ENCODE measurements at places on chromosomes 5 and 9.

- no peak for DNase-seq
Measured at GRCh38 chr5:100043475-100043874, 491.7 kb upstream of the FAM174A start.

- DNase-seq = no peak
Measured at GRCh38 chr5:107980923-107981692, 310.4 kb upstream of the EFNA5 start.

GRCh38 chr5:151110992-151111391 lies 30.2 kb upstream of the TNIP1 start:
- no peak for DNase-seq

GRCh38 chr5:164998590-164998989 lies 1493.2 kb downstream of the MAT2B start:
- DNase-seq = no peak

GRCh38 chr5:106262395-106262794 lies 1408.3 kb downstream of the EFNA5 start:
- no peak for DNase-seq

- DNase-seq = no peak
Measured at GRCh38 chr5:78757269-78758053, 108.9 kb upstream of the LHFPL2 start.

DNA sequence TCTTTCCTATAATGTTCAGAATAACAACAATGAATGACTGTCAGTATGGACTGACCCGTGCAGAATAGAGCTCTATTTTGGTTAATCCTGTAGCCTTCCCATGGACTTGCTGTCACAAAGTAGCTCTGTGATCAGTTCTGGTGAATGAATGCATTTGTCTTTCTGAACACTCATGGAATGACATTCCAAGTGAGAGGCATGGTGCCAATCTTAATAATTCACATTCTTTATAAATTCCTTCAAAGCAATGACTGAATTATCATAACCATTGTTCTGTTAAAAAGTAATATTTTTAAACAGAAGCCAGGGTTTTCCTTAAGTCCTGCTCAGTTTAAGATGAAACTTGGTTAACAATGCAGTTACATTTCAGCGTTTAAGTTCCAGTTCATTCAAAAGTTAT lies 360.5 kb downstream of the ICE1 start:
- no peak for DNase-seq

- DNase-seq = no peak
Measured at GRCh38 chr5:68369023-68369359, 153.4 kb downstream of the PIK3R1 start.

DNA sequence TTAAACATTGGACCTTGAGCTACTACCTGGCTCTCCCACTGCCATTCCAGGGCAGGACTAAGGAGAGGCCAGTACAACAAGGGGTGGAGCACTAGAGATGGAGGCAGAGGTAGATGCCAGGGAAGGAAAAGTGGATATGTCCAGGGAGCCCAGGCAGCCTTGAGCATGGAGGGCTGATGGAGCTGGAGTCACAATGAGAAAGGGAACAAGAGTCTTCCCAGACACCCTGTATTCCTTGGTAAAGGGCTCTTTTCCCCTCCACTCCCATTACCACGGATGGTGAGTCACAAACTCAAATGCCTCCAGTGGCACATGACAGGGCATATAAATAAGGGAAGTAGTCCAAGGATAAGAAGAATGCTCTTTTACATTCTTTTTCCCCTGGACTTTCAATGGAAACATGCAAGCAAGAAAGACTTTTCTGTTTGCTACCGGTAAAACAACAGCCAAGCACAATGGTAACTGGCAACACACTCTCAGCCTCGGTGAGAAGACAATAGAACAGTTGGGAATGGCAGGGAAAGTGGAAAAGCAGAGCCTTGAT lies 16.7 kb downstream of the ERAP1 start:
- no peak for DNase-seq

- DNase-seq = peak; percentile 31
Measured at GRCh38 chr9:104961238-104961637, 33.3 kb upstream of the ABCA1 start.

DNA sequence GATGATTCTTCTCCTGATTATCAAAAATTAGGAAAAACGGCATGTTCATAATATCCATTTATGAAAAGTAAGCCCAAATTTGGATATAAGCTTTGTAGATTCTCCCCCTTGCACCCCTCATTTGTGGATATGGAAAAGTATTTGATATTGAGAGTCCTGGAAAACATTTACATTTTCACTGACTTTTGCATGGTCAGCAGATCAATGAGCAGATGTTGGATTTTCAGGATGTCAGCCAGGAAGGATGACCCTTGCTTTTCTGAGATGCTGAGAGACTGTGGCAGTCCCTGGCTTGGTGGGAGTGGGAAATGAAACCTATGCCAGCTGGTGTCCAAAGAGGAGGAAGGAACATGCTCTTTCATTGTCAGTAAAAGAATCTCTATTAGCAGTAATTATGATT lies 410.8 kb downstream of the DMAC1 start:
- no peak for DNase-seq

DNA sequence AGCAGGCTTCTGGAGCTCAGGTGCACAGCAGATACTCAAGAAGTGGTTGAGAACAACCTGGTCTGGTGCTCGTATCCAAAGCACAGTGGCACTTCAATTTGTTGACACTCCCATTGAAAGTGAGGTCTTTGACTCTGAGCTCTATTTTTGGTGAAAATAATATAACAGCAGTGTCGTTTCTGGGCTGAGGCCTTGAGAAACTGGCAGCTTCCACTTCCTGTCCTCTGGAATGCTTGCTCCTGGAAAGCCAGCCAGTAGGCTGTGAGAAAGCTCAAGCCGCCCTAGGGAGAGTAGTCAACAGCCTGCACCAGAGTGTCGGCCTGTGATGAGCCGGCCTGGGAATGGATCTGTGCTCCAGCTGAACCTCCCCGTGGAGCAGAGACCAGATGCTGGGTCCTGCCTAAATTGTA lies 6.8 kb upstream of the SUSD3 start:
- no peak for DNase-seq

DNA sequence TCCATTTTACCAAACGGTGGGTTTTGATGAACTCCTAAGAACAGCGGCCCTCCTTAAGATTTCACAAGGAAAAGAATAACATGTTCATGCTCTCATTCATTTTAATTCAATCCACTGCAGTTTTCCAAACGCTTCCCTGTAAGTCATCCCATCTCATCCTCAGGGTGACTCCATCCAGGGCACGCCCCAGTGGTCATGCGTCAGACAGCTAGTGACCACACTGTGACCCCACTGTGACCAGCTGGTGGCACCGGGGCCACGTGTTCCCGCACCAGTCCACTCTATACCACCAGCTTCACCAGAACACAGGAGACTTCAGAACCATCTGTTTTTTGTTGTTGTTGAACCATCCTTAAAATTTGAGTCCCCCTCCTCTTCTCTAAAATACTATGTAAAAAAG lies 14.3 kb downstream of the ATPSCKMT start:
- no peak for DNase-seq

GRCh38 chr9:15205632-15206420 lies 101.2 kb downstream of the TTC39B start:
- no peak for DNase-seq

- DNase-seq = no peak
Measured at GRCh38 chr9:1429297-1429696, 379.1 kb downstream of the DMRT2 start.

- DNase-seq = no peak
Measured at GRCh38 chr9:32171339-32171738, 213.1 kb upstream of the ACO1 start.

- no peak for DNase-seq
Measured at GRCh38 chr9:119278171-119278570, 91.1 kb downstream of the BRINP1 start.

- peak; percentile 77 for DNase-seq
Measured at GRCh38 chr9:83920469-83920926, 734 bp downstream of the KIF27 start.

- no peak for DNase-seq
Measured at GRCh38 chr5:157460921-157461792, 1.1 kb downstream of the NIPAL4 start.

GRCh38 chr5:2680979-2681378 lies 70.5 kb downstream of the IRX2 start:
- DNase-seq = no peak

- DNase-seq = no peak
Measured at GRCh38 chr9:107600060-107600573, 110.5 kb upstream of the KLF4 start.

- DNase-seq = no peak
Measured at GRCh38 chr9:18106006-18106560, 367.9 kb upstream of the ADAMTSL1 start.

- DNase-seq = no peak
Measured at GRCh38 chr5:96572864-96573512, 89.2 kb upstream of the CAST start.

GRCh38 chr5:74282490-74282889 lies 358.0 kb downstream of the ENC1 start:
- no peak for DNase-seq

DNA sequence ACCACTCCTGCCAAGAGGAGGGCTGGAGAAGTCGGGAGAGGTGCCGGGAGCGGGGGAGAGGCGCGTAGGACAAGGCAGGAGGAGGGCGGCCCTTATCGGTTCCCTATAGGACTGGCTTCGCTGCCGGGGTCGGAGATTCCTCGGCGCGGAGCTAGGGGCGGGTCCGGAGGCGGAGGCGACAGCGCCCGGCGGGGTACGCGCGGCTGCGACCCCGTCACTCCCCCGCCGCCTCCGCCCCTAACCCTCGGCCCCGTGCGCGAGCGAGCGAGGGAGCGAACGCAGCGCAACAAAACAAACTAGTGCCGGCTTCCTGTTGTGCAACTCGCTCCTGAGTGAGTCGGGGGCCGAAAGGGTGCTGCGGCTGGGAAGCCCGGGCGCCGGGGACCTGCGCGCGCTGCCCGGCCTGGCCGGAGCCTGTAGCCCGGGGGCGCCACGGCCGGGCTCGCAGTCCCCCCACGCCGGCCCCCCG lies 2.0 kb downstream of the GLIS3 start:
- DNase-seq = peak; percentile 56

DNA sequence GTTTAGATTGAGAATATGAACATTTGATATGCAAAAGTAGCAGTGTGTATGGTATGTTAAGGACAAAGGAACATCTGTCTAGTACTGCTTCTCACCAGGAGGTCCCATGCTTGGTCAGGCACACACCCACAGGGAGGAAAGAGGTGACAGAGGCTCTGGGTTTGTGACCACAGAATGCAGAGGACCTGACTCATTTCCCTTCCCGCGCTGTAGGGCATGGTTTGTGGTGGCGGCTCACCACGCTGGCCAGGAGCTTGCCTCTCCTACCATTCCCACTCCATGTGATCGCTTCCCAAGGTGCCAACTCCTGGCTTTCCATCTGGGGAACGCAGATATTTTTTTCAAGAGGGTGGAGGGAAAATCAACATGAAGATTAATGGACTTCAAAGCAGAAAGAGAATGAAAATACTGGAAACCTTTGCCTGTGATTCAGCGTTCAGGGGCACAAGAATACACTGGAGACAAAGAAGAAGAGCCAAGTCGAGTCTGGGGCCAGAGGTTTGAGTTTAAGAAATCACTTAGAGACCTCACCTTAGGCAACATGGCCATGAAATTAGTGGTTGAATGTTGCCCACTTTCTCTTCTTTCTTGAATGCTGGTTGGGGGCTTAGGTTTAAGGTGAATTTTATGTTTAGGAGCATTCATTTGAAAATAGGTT lies 477.8 kb downstream of the CCDC171 start:
- no peak for DNase-seq

- DNase-seq = no peak
Measured at GRCh38 chr5:18114151-18114757, 480.0 kb downstream of the TAF11L14 start.

DNA sequence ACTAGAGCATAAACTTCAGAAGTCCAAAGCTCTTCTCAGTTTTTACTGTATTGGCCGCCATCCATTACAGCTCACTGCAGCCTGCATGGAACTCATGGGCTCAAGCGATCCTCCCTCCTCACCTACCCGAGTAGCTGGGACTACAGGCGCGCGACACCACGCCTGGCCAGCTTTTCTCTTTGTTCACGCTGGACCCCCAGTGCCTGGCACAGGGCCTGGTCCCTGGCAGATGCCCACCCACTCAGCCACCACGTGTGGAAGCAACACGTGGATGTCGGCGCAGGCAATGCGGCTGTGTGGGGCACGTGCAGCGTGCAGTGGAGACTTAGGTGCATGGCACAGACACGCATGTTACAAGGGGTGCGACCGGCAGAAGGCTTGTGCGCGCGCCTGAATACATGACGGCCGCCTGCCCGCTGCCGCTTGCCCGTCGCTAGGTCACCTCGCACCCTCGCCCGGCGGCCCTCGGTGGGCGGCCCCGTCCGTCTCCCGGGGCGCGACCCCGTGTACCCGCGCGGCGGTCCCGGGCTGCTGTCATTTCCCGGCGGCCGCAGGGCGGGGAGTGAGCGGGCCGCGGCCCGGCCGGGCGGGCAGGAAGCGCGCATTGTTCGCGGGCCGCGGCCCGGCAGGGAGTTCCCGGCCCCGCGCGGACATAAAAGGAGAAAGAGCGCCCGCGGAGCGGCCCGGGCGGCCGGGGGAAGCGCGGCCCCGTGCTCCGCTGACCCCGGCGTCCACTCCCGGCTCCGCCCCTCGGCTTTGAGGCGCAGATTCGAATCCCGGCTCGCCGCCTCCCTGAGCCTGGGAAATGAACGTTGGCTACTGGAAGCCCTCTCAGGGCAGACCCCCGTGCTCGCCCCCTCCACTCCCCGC lies 24.1 kb upstream of the PTGS1 start:
- no peak for DNase-seq

DNA sequence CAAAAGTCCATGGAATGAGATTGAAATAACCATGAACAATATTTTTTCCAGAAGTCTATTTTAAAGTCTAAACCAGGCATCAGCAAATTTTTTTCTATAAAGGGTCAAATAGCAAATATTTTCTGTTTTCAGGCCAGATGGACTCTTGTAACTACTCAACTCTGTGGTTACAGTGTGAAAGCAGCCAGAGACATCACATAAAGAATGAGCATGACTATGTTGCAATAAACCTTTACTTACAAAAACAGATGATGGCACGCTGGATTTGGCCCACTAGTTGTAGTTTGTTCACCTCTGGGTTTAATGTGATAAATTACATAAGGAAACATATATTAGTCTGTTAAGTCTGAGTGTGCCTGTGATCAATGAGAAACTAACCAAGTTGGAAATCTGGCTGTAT lies 319.2 kb downstream of the TRPM3 start:
- no peak for DNase-seq

DNA sequence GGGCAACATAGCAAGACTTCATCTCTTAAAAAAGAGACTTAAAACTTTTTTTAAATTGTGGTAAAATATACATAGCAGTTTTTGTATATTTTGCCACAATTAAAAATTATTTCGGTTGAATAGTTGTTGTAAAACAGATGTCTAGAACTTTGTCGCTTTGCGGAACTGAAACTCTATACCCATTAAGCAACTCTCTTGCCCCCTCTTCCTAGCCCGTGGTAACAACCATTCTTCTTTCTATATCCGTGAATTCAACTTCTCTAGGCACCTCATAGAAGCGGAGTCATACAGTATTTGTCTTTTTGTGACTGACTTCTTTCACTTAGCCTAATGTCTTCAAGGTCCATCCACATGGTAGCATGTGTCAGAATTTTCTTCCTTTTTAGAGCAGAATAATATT lies 43.3 kb downstream of the SPARC start:
- DNase-seq = no peak

DNA sequence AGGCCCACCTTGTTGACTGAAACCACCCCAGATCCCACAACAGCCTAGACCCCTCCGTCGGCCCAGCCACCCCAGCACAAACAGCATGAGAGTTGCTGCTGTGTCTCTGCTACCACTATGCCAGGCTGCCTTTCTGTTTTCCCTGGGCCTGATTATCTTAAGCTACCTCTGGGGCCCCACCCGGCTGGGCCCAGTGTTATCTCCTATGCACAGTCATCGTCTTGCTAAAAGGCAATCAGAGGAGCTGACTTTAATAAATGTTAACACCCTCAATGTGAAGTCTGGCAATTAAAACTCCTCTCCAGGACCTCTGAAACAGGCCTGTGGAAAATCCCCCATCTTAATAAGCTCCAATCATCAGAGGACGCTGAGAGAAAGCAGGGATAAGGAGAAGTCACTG lies 144.9 kb downstream of the FAM114A2 start:
- no peak for DNase-seq
